ENCODE measurements at places on chromosomes 7 and 10. TPM values are rescaled to one million over a fixed set of nuclear protein-coding genes. Genes with fewer than 3 reads are reported as not detected.

The ZFAND4 gene
- 29.8 TPM for total RNA-seq

The GIMAP1 gene
- 6.6 TPM for total RNA-seq

The HMX2 gene
- not detected for total RNA-seq

The DPY19L1 gene
- 14.1 TPM for total RNA-seq

The HABP2 gene
- 0.66 TPM for total RNA-seq

The MMP21 gene
- total RNA-seq, result 0.33 TPM

The ANKMY2 gene
- 14.9 TPM for total RNA-seq

The C7orf33 gene
- total RNA-seq, result not detected

The RADIL gene
- total RNA-seq, result 5.9 TPM

The ITGB8 gene
- total RNA-seq, result 1.6 TPM

The BUD31 gene
- 53.9 TPM for total RNA-seq

The GPR85 gene
- 1.6 TPM for total RNA-seq

DNA sequence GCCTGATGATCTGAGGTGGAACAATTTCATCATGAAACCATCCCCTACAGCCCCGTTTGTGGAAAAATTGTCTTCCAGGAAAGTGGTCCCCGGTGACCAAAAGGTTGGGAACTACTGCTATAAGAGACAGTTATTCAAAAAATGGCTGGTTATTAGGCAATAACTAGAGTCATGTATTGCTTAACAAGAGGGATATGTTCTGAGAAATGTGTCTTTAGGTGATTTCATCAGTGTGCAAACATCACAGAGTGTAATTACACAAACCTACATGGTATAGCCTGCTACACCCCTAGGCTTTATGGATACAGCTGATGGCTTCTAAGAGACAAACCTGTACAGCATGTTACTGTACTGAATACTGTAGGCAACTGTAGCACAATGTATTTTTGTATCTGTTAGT lies 71.3 kb upstream of the CSTF2T start:
- no peak overlapping the region for H3K4me3 ChIP-seq
- DNase-seq, result no peak
- H3K36me3 ChIP-seq, result no peaks in the 10 kb centered on the region
- H3K4me1 ChIP-seq, result no peaks in the 10 kb centered on the region
- no peak overlapping the region for H3K27ac ChIP-seq

DNA sequence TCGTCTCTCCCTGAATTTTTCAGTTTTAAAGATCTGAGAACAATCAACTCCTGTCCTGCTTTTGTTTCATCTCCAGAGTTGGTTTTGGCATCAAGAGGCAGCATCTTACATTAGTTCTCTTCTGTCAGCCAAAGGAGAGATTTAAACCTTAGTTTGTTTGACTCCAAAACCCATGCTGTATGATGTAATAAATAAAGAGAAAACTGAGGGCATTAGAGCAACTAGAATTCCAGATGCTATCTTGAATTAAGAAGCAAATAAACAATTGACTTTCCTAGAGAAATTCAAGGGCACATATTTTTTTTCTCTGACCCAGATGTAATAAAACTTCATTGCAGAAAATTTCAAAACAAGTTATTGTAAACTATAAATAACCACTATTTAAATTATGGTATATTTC lies 54.4 kb downstream of the INHBA start:
- no peak for DNase-seq
- no peak overlapping the region for H3K27ac ChIP-seq
- H3K4me3 ChIP-seq, result no peak overlapping the region
- no peaks in the 10 kb centered on the region for H3K27me3 ChIP-seq

DNA sequence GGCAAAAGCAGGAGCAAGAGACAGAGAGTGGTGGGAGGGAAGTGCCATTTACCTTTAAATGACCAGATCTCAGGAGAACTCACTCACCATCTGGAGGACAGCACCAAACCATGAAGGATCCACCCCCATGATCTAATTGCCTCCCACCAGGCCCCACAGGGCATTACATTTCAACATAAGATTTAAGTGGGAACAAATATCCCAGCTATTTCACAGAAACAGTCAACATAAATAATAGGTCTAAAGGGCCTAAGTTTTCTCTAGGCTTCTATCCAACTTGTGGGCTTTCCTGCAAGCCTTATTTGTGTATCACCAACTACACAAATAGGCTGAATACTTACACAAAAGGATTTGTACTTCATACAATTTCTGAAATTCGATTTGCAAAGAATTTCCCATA lies 196.8 kb upstream of the POT1 start:
- no peak for DNase-seq
- H3K4me3 ChIP-seq, result no peak overlapping the region
- no peaks in the 10 kb centered on the region for H3K4me1 ChIP-seq
- no peaks in the 10 kb centered on the region for H3K36me3 ChIP-seq
- no peak overlapping the region for H3K27ac ChIP-seq

DNA sequence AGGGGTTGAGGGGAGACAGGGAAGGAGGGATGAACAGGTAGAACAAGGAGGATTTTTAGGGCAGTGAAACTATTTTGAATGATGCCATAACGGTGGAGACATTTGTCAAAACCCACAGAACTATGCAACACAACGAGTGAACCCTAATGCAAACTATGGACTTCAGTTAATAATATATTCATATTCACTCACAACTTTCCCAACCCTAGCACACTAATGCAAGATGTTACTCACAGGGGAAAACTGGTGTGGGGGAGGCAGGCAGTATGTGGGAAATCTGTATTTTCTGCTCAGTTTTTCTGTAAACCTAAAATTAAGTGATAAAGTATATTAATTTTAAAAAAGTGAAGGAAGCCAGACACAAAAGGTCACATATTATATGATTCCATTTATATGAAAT lies 17.3 kb downstream of the GNA12 start:
- DNase-seq, result no peak
- H3K27me3 ChIP-seq, result no peaks in the 10 kb centered on the region
- H3K36me3 ChIP-seq, result no peaks in the 10 kb centered on the region
- H3K4me1 ChIP-seq, result peaks cover 1% of the 10 kb centered on the region
- H3K4me3 ChIP-seq, result no peak overlapping the region

DNA sequence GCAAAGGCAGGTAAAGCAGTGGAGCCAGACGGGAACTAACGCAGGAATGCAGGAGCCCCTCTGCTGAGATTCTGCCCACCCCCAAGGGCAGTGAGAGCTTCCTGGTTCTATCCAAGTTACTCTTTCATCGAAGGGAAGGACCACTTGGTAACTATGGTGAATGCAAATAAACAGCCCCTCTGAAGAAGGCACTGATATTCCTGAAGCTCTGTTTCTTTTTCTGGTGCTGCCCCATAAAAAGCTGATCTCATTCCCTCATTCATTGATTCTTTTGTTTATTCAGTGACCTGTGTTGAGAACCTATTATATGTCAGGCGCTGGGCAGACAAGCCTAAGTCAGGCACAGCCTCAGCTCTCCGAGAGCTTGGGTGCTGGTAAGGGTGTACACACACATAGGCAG lies 217.3 kb downstream of the SNX10 start:
- H3K4me3 ChIP-seq, result no peak overlapping the region
- DNase-seq, result no peak
- peaks cover 15% of the 10 kb centered on the region for H3K27me3 ChIP-seq
- H3K4me1 ChIP-seq, result no peaks in the 10 kb centered on the region
- no peak overlapping the region for H3K27ac ChIP-seq

GRCh38 chr10:16592378-16592777 lies 70.7 kb upstream of the C1QL3 start:
- H3K4me1 ChIP-seq, result no peaks in the 10 kb centered on the region
- H3K4me3 ChIP-seq, result no peak overlapping the region
- no peaks in the 10 kb centered on the region for H3K27me3 ChIP-seq
- no peak for DNase-seq
- no peaks in the 10 kb centered on the region for H3K36me3 ChIP-seq

GRCh38 chr7:44470135-44470479 lies 20.4 kb downstream of the NUDCD3 start:
- no peak for DNase-seq
- H3K27me3 ChIP-seq, result no peaks in the 10 kb centered on the region
- no peaks in the 10 kb centered on the region for H3K4me1 ChIP-seq
- H3K27ac ChIP-seq, result no peak overlapping the region
- no peak overlapping the region for H3K4me3 ChIP-seq
- H3K36me3 ChIP-seq, result no peaks in the 10 kb centered on the region

DNA sequence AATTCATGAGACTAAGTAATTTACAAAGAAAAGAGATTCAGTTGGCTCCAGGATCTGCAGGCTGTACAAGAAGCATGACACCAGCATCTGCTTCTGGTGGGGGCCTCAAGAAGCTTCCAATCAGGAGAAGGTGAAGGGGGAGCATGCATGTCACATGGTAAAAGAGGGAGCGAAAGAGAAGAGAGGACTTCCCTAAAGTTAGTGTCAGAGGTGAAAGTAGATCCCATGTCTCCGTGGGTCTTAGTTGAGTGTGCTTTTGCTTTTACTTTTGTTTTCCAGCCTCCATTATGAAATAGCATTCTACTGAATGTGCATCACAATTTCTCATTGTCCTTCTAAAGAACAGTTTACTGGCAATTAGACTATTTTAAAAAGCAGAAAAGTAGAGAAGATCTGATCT lies 213.6 kb upstream of the FZD1 start:
- no peaks in the 10 kb centered on the region for H3K36me3 ChIP-seq
- no peak for DNase-seq
- no peaks in the 10 kb centered on the region for H3K4me1 ChIP-seq
- no peak overlapping the region for H3K4me3 ChIP-seq
- no peak overlapping the region for H3K27ac ChIP-seq
- no peaks in the 10 kb centered on the region for H3K27me3 ChIP-seq

- no peaks in the 10 kb centered on the region for H3K36me3 ChIP-seq
- no peaks in the 10 kb centered on the region for H3K27me3 ChIP-seq
- H3K4me3 ChIP-seq, result no peak overlapping the region
- H3K27ac ChIP-seq, result no peak overlapping the region
- no peak for DNase-seq
- H3K4me1 ChIP-seq, result no peaks in the 10 kb centered on the region
Measured at GRCh38 chr7:85714951-85715350, 528.1 kb upstream of the SEMA3D start.

DNA sequence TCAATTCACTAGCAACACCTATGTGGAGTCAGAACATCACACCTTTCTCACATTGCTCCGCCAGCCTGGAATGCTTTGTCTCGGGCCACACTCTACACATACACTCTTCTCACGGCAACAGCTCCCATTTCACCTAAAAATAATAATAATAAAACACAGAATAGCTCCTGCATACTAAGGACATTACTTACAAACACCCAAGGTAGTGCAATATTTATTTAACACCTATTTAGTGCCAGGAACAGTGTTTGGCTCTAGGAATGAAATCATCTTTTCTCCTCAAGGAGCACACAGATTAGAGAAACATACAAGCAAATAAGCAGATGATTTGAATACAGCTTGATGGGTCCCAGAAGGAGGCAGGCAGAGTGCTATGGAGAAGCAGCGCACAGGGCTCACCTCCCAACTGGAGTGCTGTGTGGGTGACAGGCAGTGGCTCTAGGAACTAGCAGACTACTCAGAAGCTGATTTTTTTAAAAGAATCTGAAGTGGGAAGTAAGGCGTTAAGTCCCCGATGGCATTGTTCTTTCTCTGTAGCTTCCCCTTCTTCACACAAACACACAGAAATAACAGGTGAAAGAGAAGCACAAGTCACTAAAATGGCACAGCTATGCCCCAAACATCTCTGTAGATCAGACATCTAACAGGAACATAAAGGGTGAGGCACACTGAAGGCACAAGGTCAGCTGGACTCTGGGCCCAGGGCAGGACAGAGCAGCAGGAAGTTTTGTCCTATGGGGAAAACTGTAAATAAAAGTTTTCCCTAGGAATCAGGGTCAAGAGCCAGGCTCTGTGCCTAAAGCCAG lies 16.7 kb downstream of the USP6NL start:
- DNase-seq, result no peak
- no peaks in the 10 kb centered on the region for H3K36me3 ChIP-seq
- H3K4me1 ChIP-seq, result no peaks in the 10 kb centered on the region
- H3K27ac ChIP-seq, result no peak overlapping the region
- H3K4me3 ChIP-seq, result no peak overlapping the region

- DNase-seq, result no peak
- no peak overlapping the region for H3K27ac ChIP-seq
- no peak overlapping the region for H3K4me3 ChIP-seq
- H3K27me3 ChIP-seq, result no peaks in the 10 kb centered on the region
Measured at GRCh38 chr7:50664937-50665336, 99.7 kb upstream of the DDC start.

- no peak overlapping the region for H3K4me3 ChIP-seq
- H3K4me1 ChIP-seq, result no peaks in the 10 kb centered on the region
- H3K27ac ChIP-seq, result no peak overlapping the region
Measured at GRCh38 chr10:48895803-48896195, 43.8 kb downstream of the LRRC18 start.

GRCh38 chr7:100540073-100540723 lies 1.2 kb downstream of the AGFG2 start:
- no peaks in the 10 kb centered on the region for H3K27me3 ChIP-seq
- H3K4me1 ChIP-seq, result peaks cover 3% of the 10 kb centered on the region
- DNase-seq, result no peak
- H3K27ac ChIP-seq, result no peak overlapping the region

DNA sequence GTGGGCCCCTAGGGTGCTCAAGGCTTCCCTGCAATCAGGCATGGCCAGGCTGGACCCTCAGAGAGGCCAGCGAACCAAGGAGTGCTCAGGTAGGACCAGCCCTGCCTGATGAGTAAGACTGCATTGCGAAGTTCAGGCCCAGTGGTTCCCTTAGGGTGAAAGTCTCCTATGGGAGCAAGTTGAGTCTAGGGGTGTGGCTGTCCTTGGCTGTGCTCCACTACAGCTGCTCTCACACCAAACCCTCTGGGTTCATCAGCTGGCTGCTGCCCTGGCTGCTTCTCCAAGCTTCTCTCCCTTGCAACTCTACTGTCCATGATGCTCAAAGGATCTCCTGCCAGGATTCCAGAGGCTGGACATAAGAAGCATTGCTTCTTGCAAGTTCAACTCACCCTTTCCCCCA lies 18.7 kb downstream of the FAM25A start:
- no peaks in the 10 kb centered on the region for H3K4me1 ChIP-seq
- DNase-seq, result no peak
- no peaks in the 10 kb centered on the region for H3K36me3 ChIP-seq
- H3K4me3 ChIP-seq, result no peak overlapping the region

- H3K4me3 ChIP-seq, result no peak overlapping the region
- no peaks in the 10 kb centered on the region for H3K4me1 ChIP-seq
- no peak for DNase-seq
- no peaks in the 10 kb centered on the region for H3K27me3 ChIP-seq
Measured at GRCh38 chr7:139118234-139118804, 8.8 kb upstream of the ZC3HAV1 start.

GRCh38 chr10:97001183-97001991 lies 169.3 kb downstream of the LCOR start:
- H3K27me3 ChIP-seq, result no peaks in the 10 kb centered on the region
- H3K4me1 ChIP-seq, result no peaks in the 10 kb centered on the region
- peak; percentile 2 for DNase-seq
- no peak overlapping the region for H3K27ac ChIP-seq
- no peaks in the 10 kb centered on the region for H3K36me3 ChIP-seq

- no peaks in the 10 kb centered on the region for H3K27me3 ChIP-seq
- H3K27ac ChIP-seq, result no peak overlapping the region
- H3K4me3 ChIP-seq, result no peak overlapping the region
- no peaks in the 10 kb centered on the region for H3K36me3 ChIP-seq
Measured at GRCh38 chr10:86659721-86660453, 5.5 kb downstream of the OPN4 start.

DNA sequence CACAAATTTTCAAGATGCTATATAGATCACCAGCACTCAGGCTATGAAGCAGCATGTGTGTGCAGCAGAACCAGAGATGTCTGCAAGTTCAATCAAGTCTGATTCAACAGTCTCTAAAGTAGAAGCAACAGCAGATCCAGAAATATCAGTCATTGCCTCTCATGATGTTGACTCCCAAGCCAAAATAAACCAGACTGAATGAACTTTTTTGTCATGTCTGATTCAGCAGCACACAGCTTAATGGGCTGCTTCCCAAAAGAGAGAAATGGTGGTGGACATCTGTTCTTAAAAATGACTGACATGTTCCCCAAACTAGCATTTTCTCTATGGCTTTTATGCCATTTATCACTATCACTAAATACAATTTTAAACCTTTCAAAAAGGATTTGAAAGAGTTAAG lies 53.8 kb downstream of the TMEM26 start:
- H3K27me3 ChIP-seq, result no peaks in the 10 kb centered on the region
- H3K27ac ChIP-seq, result no peak overlapping the region
- no peak for DNase-seq
- H3K4me3 ChIP-seq, result no peak overlapping the region

Data from breast epithelium (tissue), 4 donors.